Smooth muscle cell of the pulmonary artery (primary cell): ENCODE measurements at places on chromosomes 13 and 19. TPM values are rescaled to one million over a fixed set of nuclear protein-coding genes. Genes with fewer than 3 reads are reported as not detected.

Gene ZNF726
- total RNA-seq = 1.4 and 2.2 TPM in 2 replicates

Gene SHC2
- 0.33 and 2.4 TPM in 2 replicates for total RNA-seq

Gene ZNF841
- 22.6 and 23.6 TPM in 2 replicates for total RNA-seq

Gene PTGER1
- total RNA-seq = 4.4 and 7.9 TPM in 2 replicates

Gene ZNF98
- total RNA-seq = not detected in 2 replicates

Gene ZNF177
- total RNA-seq = 1.3 and 2.0 TPM in 2 replicates

Gene RRAS
- total RNA-seq = 82.1 and 88.7 TPM in 2 replicates

Gene CRLF1
- 68.1 and 189 TPM in 2 replicates for total RNA-seq

Gene SULT2A1
- total RNA-seq = not detected in 2 replicates

Gene SIGLEC8
- total RNA-seq = not detected in 2 replicates

Gene ZNF491
- 3.0 and 4.4 TPM in 2 replicates for total RNA-seq

Gene RNASEH2B
- 19.0 and 27.7 TPM in 2 replicates for total RNA-seq

Gene ADAMTSL5
- 4.6 and 8.1 TPM in 2 replicates for total RNA-seq

Gene ZNF555
- 5.1 and 6.3 TPM in 2 replicates for total RNA-seq

Gene FBXL12
- total RNA-seq = 15.1 and 19.5 TPM in 2 replicates

Gene CYSLTR2
- total RNA-seq = 0.17 and 1.5 TPM in 2 replicates

Gene MBD3L2
- not detected in 2 replicates for total RNA-seq

Gene BRME1
- 0.65 and 0.99 TPM in 2 replicates for total RNA-seq

Gene ZNF772
- total RNA-seq = 17.5 and 19.9 TPM in 2 replicates

Gene PSG11
- not detected in 2 replicates for total RNA-seq

Gene YIF1B
- 103 and 109 TPM in 2 replicates for total RNA-seq

Gene RSPH6A
- total RNA-seq = 0.07 TPM in 2 replicates

Gene CGB2
- total RNA-seq = not detected in 2 replicates

Gene DPF1
- 1.0 and 1.6 TPM in 2 replicates for total RNA-seq

Gene DACT3
- 6.6 and 6.8 TPM in 2 replicates for total RNA-seq

Gene ELSPBP1
- not detected in 2 replicates for total RNA-seq

Gene CEACAM4
- not detected in 2 replicates for total RNA-seq

Gene KLK3
- not detected in 2 replicates for total RNA-seq

Gene WDR88
- total RNA-seq = not detected in 2 replicates

Gene SIGLEC12
- total RNA-seq = not detected in 2 replicates

Gene NXNL1
- total RNA-seq = not detected in 2 replicates

Gene ATF5
- total RNA-seq = 5.3 and 6.3 TPM in 2 replicates

Gene ACP7
- 0.13 and 11.4 TPM in 2 replicates for total RNA-seq

Gene ANKLE1
- total RNA-seq = 0.40 and 0.52 TPM in 2 replicates

Gene TRPC4
- total RNA-seq = 6.9 and 32.5 TPM in 2 replicates

Gene CTXN1
- total RNA-seq = 2.5 and 7.4 TPM in 2 replicates

Gene ZNF562
- total RNA-seq = 18.0 and 25.0 TPM in 2 replicates

Gene USHBP1
- total RNA-seq = 0.07 TPM in 1 of 2 replicates, not detected in the other

Gene SIGLEC11
- not detected in 2 replicates for total RNA-seq

Gene SERP2
- 4.5 and 8.0 TPM in 2 replicates for total RNA-seq

Gene SLC25A41
- 0.07 TPM in 1 of 2 replicates, not detected in the other for total RNA-seq

Gene RASAL3
- 0.07 TPM in 2 replicates for total RNA-seq

Gene FZR1
- 36.6 and 40.1 TPM in 2 replicates for total RNA-seq

Gene PSG1
- total RNA-seq = 1.7 TPM in 1 of 2 replicates, not detected in the other

Gene KLK10
- not detected in 2 replicates for total RNA-seq

Gene SPART
- 152 and 153 TPM in 2 replicates for total RNA-seq

Gene PSG2
- 0.13 and 0.73 TPM in 2 replicates for total RNA-seq
